ENCODE measurements at places on chromosomes 2 and 18.
A peak's percentile ranks its signal among the peaks of the same experiment; 100 is the strongest.

GRCh38 chr18:5282770-5283169, 12.8 kb downstream of the ZBTB14 start:
- no peak for DNase-seq

DNA sequence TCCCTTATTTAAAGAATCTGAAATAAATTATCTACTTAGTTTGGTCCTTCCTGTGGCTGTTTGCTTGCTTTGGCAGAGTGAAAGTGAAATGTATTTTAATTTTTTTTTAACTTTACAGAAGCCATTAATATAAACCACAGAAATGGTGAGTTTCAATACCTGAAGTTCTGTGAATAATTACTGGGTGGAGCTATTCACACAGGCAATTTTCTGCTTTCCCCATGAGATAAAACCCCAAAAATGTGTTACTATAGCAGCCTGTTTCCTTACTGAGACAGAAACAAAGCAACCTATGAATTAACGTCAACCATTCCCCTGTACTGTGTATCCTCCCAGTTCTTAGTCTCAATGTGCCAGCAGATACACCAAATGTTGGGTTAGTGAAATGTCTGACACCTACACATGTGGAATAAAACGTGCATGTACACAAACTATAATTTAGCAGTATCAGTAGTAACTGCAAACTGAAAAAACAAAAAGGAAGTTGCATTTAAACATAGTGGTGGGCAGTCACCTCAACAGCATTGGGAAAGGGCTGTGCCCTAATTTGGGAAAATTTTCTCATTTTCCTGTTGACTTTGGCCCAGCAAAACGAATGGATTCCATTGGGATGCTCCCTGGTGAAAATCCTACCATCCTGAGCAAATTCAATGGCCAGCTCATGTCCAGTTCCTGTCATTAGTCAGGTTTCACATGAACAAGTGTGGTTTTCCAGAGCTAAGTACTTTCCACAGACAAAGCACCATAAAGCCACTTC, 73.1 kb upstream of the RMDN2 start:
- DNase-seq, result no peak

DNA sequence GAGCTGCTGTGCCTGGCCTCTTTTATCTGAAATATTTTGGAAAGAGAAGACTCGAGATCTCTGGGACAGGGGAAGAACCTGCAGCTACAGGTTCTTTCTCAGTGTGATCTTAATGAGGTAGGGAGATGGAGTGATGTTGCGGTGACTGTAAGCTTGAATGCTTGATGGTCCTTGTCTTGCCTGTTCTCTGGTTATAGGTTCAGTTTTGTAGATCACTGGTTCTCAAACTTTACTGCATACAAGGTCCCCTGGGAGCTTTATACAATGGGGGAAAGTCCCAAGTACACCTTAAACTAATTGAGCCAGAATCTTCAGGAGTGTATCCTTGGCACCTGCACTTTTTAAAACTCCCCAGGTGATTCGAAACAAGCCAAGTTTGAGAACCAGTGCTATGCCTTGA, 136.7 kb upstream of the CXCR4 start:
- no peak for DNase-seq

- DNase-seq, result no peak
Measured at GRCh38 chr2:239394978-239395377, 5.8 kb downstream of the HDAC4 start.

- DNase-seq, result peak; percentile 21
Measured at GRCh38 chr18:9730786-9731185, 22.7 kb downstream of the RAB31 start.

DNA sequence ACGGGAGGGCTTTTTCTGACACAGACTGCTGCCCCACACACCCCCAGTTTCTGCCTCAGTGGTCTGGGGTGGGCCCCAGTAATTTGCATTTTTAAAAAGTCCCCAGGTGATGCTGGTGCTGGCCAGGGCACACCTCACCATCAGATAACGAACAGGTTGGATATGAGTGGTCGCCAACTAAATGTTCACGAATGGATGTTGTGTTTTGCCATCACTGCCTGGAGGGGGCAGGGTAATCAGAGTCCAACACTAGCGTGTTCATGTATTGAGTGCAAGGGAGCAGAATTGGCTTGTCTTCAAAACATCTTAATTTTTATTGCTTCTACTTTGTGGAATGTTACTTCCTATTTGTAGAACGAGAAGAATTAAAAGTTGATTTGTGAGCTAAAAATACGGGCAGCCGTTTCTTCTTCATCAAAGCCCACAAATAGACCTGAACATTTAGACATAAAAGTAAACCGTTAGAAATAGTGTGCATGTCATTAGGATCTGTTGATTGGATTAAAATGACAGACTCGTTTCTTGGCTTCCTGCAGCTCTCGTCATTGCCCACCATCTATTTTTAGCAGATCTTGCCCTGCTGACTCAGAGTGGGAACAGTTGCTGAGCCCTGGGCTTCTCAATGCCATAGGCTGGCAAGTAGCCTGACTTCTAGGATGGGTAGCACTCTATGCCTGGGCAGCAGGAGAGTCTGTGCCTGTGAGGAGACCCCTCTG, 45.2 kb downstream of the NCK2 start:
- DNase-seq, result no peak

Measured in ACHN (cell line).